Cardiac muscle cell (in vitro differentiated cells and primary cell): ENCODE measurements at places on chromosomes 2 and 18. TPM values are rescaled to one million over a fixed set of nuclear protein-coding genes. Genes with fewer than 3 reads are reported as not detected.

DNA sequence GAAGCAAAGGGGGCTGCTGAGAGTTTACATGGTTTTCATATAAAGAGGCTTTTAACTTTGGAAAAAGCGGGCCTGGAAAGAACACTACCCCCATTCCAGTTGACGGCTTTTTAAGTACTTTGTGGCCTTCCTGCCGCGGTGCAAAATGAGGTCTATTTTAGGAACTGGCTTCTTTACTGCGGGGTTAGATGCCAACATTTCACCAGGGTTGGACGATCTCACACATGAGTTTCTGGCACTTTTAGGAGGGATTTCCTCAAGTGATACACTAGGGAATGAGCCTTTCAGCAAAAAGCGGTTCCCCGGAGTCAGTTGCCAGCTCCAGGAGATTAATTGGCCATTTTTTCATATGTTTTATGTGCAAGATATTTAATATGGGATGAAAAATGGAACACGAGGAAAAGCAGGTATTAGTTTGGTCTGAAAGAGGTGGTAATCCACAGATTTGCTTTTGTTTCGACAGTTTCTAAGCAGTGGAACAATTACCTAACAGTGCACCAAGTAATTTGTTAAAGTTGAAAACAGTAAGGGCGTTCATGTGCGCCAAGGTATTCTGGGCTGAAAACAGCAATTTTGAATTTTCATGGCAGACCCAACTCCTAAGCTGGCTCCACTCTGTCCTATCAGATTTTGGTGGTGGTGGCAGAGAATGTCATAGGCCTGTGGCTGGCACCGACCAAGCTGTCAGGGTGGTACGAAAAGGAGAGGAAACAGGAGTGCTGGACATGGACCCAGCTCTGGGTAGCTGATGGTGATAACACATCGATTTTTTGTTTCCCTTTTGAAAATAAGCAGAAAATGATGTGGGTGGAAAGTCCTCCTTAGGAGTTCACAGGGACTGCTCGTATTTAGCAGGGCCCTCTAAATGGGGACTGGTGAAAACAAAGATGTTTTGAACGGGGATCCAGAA is 55.6 kb upstream of the FZD5 start:
- DNase-seq: no peak

DNA sequence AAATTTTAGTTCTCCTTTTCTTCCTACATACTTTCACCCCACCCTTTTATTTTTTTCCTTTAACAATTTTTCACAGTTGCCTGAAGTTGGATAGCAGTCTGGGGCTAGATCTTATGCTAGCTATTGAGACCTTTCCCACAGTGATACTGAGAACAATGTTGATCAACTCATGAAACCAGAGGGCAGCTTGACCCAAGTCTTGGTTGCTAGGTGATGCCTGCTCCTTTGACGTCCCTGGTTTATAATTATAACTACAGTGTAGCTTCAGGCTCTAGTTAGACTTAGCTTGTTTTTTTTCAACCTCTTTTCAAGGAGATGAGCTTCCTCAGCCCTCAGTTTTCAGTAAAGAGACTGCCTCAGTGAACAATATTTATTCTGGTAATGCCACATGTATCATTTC is 648.5 kb downstream of the IRS1 start:
- no peak for DNase-seq

GRCh38 chr2:145806546-145806945 is 1286.6 kb upstream of the ZEB2 start:
- no peak for DNase-seq

DNA sequence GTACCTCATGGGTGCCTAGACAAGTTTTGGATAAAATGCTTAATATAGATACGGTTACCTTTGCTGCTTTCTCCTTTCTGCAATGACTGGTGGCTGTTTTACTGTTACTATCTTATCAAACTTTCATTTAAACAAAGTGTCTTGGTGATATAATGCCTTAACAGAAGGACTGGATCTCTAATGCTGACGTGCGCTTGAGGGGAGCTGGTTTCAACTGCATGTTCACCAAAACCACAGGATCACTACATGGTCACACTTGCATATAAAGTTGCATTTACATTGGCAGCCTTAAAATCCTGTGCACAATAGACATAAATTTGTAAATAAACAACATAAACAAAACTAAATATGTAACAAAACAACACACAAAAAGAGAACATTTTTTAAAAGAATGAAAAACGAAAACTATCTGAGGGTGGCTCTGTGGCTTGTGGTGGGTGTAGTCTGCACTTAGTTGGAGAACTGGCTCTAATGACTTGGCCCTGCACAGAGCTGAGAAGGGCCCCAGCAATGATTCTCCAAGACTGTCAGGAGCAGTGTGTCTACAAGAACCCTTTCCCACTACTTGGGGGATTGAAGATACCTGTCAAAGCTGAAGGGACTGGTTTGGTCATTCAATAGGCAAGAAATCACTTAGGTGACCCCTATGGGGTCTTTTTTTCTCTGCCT is 135.5 kb downstream of the UXS1 start:
- DNase-seq: no peak

DNA sequence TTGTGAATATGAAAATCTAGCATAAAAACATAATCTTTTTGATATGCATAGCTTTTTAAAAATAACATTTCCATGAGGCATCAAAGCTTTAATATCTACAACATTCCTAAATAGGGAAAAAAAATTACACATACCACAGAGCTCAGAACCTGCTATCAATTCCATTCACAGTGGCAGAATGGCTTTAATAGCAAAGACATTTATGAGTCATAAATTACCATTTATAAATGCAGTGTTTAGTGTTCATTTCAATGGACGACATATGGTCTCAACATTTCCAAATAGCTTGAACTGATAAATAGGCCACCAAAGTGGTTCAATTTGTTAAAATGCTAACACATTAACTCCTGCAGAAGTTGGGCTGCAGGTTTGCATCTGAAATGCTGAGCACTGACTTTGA is 600.6 kb upstream of the SETBP1 start:
- DNase-seq: peak; percentile 21

- DNase-seq: no peak
These were observed 110.7 kb downstream of the COPS8 start for GRCh38 chr2:237196409-237196808.

- DNase-seq: no peak
These were observed 84.6 kb downstream of the SMAD7 start for GRCh38 chr18:48866028-48866733.

GRCh38 chr2:177261116-177262060 is 3.1 kb downstream of the NFE2L2 start:
- peak; percentile 37 for DNase-seq

DNA sequence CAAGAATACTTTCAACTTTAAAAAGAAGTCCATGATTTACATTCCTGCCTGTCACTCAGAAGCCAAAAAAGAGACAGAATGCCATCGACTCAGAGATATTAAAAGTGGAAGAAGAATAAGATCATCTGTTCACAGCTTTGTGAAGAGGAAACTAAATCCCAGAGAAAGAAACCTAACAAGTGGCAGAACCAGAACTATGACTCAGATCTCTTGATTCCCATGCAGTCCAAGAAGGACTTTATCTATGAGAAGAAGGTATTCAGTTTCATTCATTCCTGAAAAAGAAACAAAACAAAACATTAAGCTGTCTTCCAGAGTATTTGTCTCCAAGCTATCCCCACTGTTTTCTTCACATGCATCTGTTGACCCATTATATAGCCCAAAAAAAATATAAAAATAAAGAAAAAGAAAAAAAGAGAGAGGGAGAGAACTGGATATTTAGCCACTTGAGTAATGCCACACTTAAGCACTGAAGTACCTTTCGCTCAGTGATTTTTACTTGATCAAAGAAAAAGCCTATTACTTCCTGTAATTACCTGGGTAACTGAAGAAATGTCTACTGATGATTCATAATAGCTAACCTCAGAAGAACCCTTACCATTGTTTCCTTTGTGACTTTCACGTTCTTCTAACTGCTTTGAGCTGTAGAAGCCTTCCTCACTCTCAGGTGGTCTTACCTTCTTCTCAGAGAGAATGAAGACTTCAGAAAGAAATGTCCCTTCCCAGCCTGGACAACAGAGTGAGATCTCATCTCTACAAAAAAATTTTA is 17.7 kb upstream of the AKAIN1 start:
- DNase-seq: no peak

GRCh38 chr18:78813936-78814710 is 165.5 kb upstream of the SALL3 start:
- no peak for DNase-seq

DNA sequence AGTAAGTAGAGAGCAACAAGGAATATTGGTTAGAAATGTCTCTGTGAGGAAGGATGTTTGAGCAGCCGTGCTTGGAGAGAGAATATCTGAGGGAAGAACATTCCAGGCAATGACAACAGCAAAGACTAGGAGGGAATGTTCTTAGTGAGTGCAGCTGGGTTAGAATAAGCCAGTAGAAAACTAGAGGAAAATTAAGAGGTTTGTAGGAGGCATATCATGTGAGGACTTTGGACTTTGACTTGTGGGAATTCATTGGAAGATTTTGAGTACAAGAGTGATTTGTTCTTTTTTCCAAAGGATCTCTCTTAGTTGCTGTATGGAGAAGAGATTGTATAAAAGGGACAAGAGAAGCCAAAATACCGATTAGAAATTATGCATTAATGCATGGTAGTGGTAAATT is 47.2 kb downstream of the PPM1B start:
- no peak for DNase-seq

DNA sequence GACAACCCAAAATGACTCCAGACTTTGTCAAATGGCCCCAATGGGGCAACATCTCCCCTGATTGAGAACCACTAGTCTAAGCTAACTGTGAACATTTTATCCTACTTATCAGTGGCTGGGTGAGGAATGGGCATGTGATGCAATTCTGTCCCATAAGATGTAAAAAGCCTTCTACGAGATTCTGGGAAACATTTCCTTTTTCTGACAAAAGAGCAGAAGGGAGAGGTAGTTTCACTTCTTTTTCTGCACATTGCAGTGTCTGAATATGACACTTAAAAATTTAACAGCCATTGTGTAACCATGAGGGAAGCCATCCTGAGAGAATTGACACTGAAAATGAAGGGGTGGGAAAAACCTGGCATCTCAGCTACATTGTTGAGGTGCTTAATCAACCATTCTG is 17.3 kb upstream of the MARCHF4 start:
- peak; percentile 91 for DNase-seq

DNA sequence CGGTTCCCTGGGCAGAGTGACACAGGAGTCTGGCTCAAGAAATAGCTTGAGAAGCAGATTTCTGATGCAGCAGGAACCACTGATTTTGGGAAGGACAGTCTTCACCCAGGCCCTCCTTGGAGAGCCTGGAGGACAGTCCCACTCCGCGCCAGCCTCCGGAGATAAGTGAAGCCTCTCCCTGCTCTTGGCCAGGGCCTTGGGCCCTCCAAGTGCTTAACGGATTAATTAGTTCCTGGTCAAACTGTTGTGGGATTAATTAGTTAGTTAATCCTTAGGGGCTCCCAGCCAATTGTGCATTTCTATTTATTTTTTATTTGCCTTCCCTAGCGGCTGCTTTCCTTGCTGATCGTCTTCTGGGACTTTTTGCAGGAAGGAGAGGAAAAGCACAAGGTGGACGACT is 19.6 kb downstream of the CPLX4 start:
- no peak for DNase-seq

DNA sequence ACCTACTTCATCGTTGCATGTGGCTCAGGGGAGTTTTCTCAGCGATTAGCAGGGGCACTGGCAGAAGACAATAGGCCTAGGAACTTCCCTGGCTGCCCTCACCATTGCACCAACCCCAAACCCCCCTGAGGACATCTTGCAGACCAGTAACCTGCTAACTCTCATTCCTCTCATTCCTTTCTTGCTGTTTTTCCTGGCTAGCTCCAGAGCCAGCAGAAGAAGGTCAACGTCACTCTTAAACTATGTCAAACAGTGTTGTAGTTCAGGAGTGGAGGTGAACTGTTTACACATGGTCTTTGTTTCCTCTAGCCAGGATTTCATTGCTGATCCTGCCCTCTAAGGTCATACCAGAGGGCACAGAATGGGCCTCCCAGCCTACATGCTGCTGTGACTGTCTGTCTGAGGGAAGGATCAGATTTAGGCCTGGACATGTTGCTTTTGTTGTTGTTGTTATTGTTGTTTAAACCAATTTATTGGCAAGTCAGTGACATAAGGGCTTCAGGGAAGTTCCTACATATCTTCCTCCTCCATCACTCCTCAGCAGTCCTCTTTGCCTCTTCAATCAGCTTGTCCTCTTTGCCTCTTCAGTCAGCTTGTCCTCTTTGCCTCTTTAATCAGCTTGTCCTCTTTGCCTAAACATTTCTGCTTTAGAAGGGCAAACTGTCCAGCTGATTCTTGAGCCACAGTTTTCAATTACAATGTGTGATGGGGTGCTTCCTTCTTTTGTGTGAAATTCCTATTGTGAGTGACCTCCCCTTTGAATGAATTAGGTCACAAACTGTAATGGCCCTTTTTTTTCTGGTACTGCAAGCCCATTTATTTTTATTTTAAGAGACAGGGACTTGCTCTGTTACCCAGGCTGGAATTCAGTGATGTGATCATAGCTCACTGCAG is 471.9 kb upstream of the TNP1 start:
- DNase-seq: peak; percentile 60

DNA sequence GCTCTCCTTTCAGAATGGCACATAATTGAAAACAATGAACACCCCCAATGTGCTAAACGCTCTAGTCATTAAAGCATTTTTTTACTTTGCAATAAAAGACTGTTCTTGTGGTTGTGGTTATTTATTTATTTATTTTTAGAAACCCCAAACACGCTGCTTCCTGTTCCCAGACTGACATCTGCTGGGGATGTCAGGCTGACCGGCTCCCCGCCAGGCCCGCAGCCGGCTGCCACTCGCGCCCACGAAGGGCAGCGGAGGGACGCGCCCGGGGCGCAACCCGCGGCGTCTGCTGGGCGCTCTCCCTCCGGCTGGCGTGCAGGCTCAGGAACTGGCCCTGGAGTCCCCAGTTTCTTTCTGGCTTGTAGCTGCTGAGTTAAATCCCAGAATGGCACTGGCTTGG is 83.1 kb upstream of the SP3 start:
- no peak for DNase-seq

- no peak for DNase-seq
These were observed 5.1 kb upstream of the PTPRM start for GRCh38 chr18:7561909-7562460.

CGREF1 gene
- polyA plus RNA-seq: 0.55 and 0.99 TPM in 2 replicates

PRKRA gene
- polyA plus RNA-seq: 76.1 and 89.6 TPM in 2 replicates

ANKRD30B gene
- not detected in 2 replicates for polyA plus RNA-seq

ADAM23 gene
- 13.1 and 15.8 TPM in 2 replicates for polyA plus RNA-seq
